ENCODE measurements at places on chromosomes 11 and 22.

- DNase-seq: no peak
Measured at GRCh38 chr22:40510631-40511364, 125.7 kb downstream of the MRTFA start.

- no peak for DNase-seq
Measured at GRCh38 chr11:28520291-28520690, 412.1 kb downstream of the METTL15 start.

DNA sequence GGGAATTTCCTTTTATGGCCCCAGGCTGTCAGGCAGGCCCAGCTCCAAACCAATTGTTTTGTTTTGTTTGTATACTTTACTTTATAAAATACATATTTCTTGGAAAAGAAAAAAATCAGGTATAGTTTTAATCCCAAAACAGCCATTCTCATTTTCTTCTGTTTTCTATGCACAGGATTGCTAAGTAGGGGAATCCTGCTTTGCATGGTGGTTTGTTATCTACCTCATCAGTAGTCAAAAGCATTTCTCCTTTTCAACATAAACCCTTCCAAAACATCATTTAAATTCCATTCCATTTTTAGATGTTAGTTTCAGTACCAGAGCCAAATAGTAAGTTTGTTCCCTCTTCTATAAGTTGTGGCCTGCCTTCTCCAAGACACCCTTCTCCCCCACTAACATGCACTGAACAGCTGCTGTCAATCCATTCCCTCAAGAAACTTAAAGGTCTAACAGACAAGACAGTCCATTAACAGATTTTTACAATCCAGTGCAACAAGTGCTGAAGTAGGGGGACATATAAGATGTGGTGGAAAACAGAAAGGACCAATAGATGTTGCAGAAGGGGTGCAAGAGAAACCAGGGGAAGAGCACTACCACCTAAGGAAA, 3.7 kb downstream of the ILK start:
- DNase-seq: no peak

GRCh38 chr11:83280256-83280655, 5.9 kb downstream of the CCDC90B start:
- no peak for DNase-seq

DNA sequence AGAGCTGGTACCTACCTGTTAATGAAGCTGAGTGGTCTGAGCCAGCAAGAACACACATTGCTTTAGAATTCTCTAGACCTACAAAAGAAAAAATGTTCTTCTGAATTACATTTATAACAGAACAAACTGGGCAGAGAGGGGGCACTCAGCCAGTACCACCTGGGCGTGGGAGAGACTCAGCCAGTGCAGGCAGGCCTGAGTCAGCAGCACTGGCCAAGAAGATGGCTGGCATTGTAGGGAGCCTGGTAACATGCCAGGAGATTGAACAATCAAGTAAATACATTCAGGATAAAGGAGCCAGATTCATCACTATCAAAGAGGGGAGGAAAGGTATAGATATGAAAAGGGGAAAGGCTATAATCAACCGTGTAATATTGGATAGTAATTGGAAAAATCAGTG, 19.9 kb downstream of the SERGEF start:
- no peak for DNase-seq

DNA sequence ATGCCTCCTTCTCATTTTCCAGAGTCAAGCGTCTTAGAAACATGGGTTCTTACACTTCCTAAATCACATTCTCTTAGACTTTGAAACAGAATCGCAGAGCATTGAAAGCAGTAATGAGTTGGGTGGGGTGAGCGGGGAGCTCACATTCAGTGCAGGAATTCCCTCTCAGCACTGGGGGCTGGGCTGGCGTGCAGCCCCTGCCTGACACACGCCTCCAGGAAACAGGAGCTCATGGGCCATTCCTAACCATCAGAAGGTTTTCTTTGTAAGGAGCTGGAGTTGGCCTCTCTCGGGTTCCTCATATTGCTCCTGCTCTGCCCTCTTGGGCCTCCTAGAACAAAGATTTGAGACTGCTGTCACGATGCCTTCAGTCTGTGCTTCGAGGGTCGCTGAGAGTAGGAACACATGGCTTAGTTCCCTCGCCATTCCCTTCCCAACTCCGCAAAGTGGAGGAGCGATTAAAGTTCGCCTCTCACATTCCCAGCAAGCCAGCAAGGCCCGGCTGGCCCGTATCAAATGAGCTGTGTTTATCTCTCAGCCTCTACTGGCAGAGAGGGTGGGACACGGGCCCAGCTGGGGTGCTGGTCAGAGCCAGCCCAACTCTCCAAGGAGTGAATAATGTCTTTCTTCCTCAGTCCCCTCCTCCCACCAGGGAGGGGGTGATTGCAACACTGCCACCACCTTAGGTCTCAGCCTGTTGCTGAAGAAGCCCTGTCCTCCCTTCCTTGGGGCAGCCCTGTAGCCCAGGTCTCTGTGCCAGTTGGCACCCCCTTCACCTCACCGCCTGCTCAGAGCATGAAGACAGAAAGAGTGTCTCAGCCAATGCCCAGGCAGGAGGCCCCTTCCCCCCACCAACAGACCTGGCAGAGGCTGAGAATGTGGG, 10.4 kb downstream of the CHRDL2 start:
- no peak for DNase-seq

GRCh38 chr22:20741634-20742581, 32.0 kb upstream of the SERPIND1 start:
- no peak for DNase-seq

DNA sequence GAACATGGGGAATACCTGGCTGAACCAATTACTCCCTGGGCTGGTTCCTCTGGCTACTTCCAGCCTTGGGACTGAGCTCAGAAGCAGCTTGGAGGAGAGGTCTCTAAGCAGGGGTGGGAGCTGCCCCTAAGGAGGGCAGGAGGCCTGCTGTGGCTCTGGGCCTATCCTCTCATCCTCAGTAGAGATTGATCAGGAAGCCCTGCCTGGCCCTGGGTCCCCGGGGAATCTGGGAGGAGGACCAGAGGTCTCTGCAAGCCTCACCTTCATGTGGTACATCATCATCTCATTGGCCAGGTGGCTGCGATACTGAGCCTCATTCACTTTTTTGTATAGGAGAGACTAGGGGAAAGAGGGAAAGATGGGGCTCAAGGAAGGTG, 91.1 kb downstream of the PDE2A start:
- DNase-seq: no peak

DNA sequence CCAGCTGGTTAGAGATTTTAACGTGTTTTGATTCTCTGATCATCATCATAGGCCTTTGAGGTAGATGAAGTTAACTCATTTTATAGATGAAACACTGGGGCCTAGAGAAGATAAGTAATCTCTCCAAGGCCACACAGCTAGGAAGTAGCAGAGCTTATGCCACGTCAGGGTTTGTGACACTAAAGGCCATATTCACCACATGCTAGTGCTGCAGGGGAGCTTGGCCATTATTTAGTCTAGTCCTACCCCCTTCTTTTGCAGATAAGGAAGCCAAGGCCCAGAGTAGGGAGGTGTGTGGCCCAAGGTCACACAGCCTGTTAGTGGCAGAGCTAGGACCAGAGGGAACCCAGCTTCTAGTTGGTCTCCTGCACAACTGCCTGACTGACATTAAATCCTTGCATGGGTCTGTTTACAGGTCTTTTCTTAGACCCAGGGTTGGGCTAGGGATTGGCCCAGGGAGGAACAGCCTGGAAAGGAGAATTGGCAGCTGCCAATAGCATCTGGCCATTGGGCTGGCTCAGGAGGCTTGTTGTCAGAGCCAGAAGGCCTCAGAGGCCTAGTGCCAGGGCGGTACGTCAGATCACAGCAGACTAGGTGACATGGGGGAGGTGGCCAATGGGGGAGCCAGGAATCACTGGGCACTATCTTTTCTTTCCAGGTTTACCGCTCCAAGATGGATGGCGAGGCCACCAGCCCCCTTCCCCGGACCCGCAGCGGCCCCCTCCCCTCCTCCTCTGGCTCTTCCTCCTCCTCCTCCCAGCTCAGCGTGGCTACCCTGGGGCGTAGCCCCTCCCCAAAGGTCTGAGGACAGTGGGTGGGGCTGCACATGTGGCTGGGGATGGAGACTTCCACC, 36.0 kb downstream of the PHLDB1 start:
- no peak for DNase-seq

GRCh38 chr11:122028545-122028944, 87.5 kb downstream of the BLID start:
- DNase-seq: no peak

DNA sequence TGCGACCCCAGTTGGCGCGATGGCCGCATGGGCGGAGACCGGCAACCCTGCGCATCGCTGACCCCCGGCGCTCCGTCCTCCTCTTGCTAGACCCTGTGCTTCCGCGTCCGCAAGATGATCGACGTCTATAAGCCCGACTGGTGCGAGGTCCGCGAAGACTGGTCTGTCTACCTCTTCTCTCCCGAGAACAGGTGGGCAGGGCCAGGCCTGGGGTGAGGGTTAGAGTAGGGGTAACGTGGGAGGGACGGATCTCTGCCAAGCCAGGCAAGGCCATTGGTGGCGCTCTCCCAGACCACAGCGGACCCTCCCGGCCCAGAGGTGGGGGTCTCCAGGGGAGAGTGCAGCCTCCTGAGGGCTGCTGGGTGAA, 92.1 kb downstream of the CACNA1I start:
- no peak for DNase-seq

- no peak for DNase-seq
Measured at GRCh38 chr11:2708151-2708581, 8.4 kb upstream of the KCNQ1OT1 start.

DNA sequence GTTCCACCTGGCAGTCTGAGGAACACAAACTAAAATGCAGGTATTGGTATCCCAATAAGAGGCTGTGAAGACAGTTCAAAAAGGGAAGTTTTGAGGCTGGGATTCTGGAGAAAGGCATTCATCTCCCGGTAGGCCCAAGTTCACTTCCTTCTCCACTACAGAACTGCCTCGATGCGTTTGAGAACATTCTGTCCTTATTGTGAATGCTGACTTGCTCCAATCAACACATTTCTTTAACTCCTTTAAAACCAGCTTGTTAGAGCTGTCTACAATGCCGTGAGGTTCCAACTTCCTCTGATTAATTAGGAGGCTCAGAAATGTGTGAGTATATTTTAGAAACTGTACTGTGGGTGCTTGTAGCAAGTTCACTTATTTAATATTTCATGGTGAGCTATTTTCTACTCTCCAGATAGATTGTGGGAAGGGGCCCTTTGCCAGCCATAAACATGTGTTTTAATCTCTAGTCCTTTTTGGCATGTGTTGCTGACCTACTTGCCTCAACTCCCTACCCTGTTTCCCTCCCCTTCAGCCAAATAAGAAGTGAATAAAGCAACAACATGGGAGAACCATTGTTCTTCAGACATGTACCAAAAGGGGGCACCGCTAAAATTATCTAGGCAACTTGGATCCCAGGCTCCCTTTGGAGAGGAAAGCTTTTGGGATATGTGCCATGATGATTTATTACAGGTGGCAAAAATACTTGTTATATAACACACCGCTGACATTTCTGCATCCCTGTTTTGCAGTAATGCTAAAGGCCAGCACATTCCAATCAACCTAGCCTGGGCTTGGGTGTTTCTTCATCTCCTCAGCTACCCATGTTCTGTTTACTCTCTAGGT, 245.6 kb downstream of the BLID start:
- DNase-seq: no peak

GRCh38 chr11:71263386-71263785, 11.0 kb upstream of the SHANK2 start:
- no peak for DNase-seq

DNA sequence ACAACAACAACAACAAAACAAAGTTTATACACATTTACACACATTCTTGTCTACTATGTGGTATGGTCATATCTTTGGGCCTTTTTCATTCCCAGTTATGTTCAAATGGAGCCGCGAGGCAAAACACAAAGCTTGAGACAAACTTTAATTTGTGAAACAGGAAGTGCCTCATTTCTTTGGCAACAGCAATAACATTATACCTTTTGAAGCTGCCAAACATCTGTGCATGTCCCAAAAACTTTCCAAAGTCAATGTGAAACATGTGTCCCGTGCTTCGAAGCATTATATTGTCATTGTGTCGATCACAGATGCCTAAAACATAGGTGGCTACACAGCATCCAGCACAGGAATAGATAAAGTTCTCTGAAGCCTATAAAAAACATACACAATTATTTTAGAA, 25.0 kb upstream of the RPS13 start:
- no peak for DNase-seq

DNA sequence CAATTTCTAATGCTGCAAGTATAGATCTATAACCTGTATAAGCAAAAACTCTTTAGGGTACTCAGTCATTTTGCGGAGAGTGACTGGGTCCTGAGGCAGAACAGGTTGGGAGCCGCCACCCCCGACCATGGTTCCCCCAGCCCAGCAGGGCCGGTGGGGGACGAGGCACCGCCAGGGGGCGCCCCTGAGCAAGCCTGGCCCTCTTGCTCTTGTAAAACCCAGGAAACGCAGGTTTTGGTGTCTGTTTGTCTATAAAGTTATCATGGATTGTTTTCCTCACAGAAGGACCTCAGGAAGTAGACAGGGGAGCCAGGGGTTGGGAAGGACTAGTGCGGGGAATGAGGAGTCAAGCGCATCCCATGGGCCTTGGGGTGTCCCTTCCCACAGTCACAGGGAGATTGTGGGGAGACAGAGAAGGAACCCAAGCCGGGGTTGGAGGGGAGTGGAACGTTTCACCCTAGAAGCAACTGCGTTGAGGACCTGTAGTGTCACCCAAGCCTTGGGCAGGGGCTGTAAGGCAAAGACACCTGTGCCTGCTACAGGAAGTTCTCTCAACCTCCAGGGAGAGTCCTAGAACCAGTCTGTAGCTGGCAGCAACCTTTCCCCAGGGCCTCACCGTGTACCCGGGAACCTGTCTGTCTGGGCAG, 26.4 kb downstream of the KCTD17 start:
- DNase-seq: no peak

DNA sequence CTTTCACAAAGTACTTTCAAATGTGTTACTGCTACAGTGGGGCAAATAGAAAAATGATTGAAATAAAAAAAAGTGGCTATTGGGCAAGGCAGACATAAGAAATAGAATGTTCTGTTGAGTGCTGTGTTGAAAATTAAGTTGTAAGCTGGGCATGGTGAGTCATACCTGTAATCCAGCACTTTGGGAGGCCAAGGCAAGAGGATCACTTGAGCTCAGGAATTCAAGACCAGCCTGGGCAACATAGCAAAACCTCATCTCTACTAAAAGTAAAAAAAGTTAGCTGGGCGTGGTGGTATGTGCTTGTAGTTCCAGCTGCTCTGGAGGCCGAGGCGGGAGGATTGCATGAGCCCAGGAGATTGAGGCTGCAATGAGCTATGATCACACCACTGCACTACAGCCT, 26.9 kb upstream of the LDHA start:
- DNase-seq: no peak

DNA sequence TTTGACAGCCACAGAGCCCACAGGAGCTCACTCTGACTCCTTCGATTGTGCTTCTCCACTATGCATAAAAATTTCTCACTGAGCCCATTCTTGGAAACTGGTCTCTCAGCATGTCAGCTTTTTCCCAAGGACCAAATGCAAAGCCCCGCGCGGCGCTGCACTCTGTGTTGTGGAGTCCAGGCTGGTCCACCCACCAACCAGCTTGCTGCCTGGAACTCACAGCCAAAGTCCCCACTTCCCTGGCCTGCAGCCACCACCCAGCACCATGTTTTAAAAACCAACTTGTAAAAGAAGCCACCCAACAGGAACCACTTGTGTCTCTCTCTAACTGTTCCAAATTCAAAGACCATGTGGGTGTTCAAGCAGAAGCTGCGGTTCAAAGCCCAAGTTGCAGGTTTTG, 124.4 kb downstream of the SPATA19 start:
- no peak for DNase-seq
